Mesothelial cell of epicardium (in vitro differentiated cells): ENCODE measurements at places on chromosomes 7 and 10.

GRCh38 chr10:1595242-1595600 lies 142.1 kb downstream of the ADARB2 start:
- no peak for DNase-seq

DNA sequence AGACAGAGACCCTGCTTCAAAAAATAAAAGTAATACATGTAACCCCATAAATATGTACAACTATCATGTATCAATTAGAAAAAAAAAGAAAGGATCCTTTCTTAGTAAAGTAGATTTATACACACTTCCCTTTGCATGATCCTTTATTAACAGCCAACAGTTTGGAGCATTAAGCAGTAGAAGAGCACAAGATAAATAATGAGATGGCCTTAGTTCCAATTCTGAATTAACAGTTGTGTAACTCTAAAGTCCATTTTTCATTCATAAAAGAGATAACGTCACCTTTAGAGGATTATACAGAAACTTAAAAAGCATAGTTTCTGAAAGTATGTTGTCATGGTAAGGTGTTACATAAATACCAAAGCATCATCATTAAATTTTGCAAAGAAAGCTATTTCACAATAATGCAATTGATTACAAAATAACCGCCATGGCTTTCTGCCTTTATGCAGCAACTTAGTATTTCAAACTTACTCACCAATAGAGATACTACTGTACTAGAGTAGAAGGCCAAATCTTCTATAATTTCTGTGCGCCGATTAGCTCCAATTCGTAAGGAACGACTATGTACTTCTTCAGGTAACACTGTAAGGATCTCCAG lies 40.3 kb downstream of the TNPO3 start:
- DNase-seq: no peak

DNA sequence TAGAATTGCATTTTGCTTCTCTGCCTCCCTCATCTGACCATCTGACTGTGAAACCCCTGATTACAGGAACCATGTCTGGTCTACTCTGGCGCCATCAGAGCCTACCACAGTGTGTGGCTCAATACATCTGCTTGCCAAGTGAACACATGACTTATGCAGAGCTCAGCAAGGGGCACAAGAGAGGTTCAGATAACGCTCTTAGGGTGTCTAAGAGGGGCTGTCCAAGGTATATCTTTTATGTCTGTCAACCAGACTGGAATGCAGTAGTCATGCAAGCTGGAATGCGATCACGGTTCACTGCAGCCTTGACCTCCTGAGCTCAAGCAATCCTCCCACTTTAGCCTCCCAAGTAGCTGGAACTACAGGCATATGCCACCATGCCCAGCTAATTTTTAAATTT lies 10.3 kb upstream of the RRP12 start:
- no peak for DNase-seq

DNA sequence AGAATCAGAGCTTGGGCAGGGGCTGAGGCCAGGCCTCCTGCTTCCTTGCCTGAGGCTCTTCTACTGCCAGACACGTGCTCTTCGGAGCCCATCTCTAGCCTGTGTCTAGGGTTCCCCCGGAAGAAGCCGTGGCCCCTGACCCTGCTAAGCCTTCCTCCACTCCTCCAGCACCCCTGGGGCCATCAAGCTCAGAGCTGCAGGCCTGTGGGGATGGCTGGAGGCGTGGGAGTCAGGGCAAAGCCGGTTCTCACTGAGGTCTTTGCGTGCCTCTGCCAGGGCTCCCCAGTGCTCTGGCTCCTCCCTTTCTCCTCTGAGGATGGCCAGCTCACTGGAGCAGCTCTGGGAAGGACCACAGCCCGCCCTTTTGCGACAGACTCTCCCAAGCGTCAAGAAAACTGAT lies 34.4 kb downstream of the GHRHR start:
- no peak for DNase-seq

GRCh38 chr10:89262086-89263051 lies 10.8 kb upstream of the LIPA start:
- no peak for DNase-seq

DNA sequence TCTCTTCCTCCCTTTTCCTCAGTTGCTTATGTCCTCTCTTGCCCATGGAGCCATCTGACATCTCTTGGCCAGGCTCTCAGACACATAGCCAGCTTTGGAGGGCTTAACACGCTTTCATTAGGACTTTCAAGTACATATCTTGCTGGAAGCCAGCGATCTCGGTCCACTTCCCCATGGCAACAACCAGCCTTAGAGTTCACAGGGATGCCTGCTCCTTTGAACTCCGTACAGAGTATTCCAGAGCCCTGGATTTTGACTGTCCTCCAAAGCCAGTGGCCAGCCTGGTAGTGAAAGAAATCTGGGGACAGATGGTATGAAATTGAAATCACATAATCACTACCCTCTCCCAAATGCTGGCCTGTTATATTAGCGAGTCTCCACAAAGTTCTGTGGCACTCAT lies 370.5 kb upstream of the NPVF start:
- DNase-seq: no peak

GRCh38 chr10:105171945-105172344 lies 530.9 kb downstream of the SORCS3 start:
- DNase-seq: no peak

GRCh38 chr7:29527505-29528108 lies 36.0 kb upstream of the PRR15 start:
- no peak for DNase-seq
